ENCODE measurements at places on chromosomes 13 and 19.

- no peak for DNase-seq
Measured at GRCh38 chr19:18477042-18477779, 39.3 kb upstream of the ISYNA1 start.

- no peak for DNase-seq
Measured at GRCh38 chr13:31179754-31180153, 18.1 kb upstream of the HSPH1 start.

GRCh38 chr19:14603990-14604387, 21.1 kb downstream of the CLEC17A start:
- no peak for DNase-seq

DNA sequence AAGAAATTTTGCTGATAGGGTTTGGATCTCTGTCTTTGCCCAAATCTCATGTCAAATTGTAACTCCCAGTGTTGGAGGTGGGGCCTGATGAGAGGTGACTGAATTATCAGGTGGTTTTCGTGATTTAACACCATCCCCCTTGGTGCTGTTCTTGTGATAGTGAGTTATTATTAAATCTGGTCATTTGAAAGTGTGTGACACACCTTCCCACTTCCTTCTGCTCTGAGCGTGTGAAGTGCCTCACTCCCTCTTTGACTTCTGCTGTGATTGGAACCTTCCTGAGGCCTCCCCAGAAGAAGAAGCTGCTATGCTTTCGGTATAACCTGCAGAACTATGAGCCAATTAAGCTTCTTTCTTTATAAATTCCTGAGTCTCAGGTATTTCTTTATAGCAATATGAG, 632.0 kb downstream of the SLITRK5 start:
- DNase-seq, result no peak

GRCh38 chr19:6425732-6426620, 1.4 kb upstream of the KHSRP start:
- no peak for DNase-seq

DNA sequence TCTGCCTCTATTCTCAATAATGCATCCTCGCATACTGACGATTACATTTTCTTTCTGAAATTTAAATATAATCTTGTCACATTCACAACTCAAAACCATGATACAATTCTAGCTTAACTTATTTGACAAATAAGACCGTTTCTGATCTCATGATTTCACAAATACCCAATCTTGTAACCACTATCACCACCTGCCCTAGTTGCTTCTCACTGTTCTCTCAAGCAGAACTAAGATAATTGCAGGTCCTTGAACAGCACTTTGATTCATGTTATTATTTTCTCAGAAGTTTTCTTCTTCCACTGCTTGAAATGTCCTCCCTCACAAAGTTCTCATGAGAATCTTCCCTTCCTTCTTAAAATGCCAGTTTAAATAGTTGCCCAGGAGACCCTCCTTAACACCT, 211.4 kb downstream of the PCDH9 start:
- DNase-seq, result no peak

DNA sequence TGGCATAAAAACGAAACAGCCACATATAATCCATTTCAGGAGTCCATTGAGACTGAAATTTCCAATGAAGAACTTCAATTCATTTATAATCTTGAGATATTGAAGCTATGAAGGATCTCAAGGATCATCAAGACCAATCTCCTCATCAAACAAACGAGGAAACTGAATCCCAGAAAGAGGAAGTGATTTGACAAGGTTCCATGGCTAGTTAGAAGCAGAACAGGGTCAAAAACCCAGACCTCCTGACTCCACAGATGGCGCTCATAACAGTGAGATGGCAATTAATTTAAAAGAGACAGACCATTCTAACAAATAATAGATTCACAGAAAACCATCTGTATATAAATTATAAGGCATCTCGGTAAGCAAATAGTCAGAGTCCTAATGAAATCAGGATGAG, 229.7 kb downstream of the KCTD12 start:
- DNase-seq, result no peak

DNA sequence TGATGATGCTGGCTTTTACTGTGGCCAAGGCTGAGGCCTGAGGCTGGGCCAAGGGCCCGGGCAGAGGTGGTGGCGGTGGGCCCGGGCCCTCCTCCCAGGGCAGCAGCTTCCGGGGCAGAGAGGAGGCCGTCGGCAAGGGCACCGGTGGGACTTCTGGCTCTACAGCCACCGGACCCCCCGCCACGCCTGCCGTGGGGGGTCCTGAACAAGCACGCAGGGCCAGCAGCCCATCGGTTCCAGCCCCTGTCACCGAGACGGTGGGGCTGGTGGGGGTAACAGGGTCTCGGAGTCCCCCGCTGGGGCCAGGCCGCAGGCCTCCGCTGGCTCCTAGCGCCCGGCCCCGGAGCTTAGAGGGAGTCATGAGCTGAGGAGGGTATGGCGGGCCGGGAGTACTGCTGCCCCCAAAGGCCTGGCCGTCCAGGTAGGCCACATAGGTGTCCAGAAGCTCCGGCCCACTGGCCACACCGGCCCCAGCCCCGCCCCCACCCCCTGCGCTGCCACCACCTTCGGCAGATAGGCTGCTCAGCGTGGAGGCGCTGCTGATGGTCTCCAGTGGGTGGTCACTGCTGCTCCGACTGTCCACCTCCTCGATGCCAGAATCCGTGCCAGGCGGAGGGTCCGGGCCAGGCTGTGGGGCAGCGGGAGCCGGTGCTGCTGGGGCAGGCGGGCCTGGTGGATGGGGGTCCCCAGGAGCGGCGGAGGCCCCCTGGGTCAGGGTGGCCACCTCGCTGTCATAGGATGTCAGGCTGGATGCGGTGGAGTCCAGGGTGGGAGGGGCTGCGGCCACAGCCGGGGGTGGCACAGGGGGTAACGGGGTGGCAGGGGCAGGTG, 17.3 kb downstream of the C19orf81 start:
- no peak for DNase-seq

DNA sequence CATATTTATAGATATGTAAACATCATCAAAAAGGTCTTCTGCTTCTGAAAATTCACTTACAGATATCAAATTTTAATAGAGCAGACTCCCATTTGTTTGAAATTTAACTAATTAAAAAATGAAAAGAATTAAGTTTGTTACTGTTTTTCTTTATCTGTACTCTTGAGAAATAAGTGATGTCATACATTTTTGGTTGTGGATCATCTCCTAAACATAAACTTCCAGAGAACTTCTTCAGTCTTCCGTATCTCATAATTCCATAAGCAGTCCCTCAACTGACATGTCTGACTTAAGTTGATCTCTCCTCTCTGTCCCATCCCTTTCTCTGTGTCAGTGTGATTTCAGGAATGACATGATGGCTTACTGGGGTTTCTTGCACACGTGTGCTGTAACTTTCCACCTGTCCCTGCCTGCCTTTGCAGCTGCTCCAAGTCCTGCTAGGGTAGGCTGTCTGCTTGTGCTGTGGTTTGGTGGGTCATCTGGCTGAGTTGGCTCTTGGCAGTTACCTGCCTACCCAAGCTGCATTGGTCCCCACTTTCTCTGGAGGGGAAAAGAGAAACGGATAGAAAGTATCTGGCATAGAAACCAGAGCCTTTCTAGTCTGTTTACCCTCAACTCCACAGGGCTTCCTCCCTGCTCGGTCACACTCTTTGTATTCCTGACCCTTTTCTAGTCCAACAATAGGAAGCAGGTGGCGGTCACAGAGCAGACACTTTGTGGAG, 127.1 kb downstream of the GGACT start:
- DNase-seq, result no peak

DNA sequence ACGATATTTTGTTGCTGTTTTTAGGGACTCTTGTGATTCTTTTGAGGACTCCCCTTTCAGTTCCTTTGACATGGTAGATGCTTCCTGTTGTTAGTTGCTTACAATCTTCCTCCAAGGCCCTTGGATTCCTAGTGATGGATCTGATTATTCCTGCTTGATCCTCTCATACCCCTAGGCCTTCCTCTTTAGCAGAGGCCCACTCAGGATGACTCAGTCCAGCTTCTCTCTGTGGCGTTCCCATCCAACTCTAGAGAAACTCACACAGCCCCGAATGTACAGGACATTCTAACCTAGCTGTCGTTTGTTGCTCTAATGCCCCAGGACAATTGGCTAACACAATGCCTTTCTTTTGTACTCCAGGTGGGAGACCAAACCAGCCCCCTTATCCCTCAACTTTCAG, 191.4 kb downstream of the POSTN start:
- DNase-seq, result no peak

DNA sequence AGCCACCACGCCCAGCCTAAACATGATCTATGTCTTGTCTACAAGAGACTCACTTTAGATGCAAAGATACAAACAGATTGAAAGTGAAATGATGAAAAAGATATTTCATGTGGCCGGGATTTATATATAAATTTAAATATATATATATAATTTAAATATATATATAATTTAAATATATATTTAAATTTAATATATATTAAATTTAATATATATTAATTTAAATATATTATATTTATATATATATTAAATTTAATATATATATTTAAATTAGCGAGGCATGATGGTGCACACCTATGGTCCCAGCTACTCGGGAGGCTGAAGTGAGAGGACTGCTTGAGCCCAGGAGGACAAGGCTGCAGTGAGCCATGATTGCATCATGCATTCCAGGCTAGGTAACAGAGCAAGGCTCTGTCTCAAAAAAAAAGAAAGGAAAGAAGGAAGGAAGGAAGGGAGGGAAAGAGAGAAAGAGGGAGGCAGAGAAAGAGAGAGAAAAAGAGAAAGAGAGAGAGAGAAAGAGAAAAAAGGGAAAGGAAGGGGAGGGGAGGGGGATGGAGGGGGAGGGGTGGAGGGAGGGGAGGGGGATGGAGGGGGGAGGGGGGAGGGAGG, 7.0 kb upstream of the EVI5L start:
- no peak for DNase-seq

GRCh38 chr19:14674764-14675163, at the start of gene ADGRE3:
Gene ADGRE3 (minus strand): TSS chr19:14674844. CDS start chr19:14674770, 74 bp downstream.
- DNase-seq, result no peak

DNA sequence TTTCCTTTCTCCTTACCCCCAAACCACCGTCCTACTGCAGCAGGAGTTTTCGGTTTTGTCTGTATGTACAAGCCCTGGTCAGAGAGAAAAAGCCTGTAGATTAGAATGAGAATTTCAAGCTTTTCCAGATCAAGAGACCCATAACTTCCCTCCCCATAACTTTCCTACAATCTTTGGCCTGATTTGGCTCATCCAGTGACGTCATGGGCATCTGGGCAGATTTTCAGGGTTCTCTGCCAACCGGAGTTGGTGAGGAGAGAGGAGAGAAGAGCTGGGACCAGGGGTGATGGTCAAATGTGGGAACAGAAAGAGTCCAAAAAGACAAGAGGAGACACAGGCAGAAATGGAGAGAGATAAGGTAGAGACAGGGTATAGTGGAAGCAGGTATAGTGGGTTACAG, 10.5 kb downstream of the IZUMO2 start:
- no peak for DNase-seq

DNA sequence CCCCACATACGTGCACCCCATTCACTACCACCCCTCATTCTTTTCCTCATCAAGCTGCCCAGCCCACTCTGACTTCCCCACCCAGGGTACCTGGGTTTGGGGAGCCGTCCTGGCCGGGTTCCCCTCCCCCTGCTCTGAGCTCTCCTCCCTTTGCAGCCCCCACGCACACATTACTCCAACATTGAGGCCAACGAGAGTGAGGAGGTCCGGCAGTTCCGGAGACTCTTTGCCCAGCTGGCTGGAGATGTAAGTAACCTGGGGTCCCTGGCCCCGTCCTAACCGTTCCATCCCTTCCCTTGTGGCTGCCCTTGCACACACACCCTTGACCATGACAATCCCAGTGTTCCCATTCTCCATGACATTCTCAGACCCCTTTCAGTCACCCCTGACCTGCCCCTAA, 2.6 kb downstream of the CAPNS1 start:
- DNase-seq, result no peak

- no peak for DNase-seq
Measured at GRCh38 chr13:50128428-50128931, 113.2 kb downstream of the KCNRG start.

DNA sequence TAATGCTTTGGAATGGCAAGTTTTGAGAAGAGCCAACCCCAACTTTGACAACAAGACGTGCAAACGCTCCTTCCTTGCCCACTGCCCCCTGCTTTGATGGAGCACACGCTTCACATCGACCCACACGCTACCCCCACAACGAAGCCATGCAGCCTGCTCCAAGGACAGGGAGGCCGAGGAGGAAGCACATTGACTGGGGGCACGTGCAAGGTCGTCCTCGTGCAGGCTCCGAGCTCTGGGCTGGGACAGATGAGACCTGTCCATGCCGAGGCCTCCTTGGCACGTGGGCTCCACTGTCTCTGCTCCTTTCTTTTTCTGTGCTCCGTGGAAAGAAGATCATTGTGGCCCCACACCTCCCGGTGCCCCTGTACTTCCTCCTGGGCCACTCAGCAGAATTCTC, 309.0 kb downstream of the TEX29 start:
- no peak for DNase-seq

DNA sequence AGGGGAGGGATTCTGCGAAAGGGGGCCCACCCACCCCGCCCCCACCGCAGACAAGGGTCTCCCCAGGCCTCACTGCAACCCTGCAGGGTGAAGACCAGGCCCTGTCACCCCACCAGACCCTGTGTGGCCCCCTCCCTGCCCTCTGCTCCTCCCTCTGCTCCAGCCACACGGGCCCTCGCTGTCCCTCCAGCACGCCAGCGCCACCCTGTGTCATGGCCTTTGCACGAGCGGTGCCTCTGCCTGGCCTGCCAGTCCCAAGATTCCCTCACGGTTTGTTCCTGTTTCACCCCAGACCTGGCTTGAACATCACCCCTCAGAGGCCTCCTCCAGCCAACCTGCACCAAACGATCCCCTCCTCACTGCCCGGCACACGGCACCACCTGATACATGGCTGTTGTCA, 27.3 kb downstream of the PIP5K1C start:
- DNase-seq, result no peak

DNA sequence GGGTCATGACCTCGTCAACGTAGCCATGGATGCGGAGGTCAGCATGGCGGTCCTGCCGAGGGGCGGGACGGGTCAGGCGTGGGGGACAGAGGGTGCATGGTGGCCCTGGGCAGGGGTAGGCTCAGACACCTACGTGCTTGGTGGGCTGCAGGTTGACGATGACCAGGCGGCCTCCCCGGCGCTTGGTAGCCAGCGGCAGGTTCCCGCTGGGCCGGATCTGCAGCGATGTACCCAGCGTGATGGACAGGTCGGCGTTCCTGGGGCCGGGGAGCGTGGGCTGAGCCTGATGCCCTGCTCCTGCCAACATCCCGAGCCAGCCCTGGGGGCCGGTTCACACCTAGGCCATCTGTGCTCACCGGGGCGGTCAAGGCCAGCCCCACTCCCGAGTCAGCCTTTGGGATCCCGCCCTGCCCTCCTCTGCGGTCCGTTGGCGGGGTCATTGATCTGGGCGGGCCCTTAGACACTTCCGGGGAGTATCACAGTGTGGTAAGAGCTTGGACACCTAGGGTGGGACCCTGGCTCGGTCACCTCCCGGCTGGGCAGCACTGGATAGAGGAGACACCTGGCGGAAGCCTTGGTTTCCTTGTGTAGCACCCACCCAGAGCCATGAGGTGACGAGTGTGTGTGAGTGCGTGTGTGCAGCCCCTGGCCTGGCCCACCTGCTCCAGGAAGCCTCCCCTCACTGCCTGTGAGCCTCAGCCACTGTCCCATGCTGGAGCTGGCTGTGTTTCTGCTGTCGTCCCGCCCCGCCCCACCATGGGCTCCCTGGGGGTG, 7.3 kb downstream of the SIRT6 start:
- no peak for DNase-seq

All from stimulated activated CD8-positive, alpha-beta memory T cell treated with anti-CD3 and anti-CD28 coated beads, Interleukin-7, amount 100 ng/mL, for 1 hour (primary cell).